Kidney tubule cell (primary cell): ENCODE measurements at places on chromosomes 13 and 19.

- no peak for DNase-seq
Measured at GRCh38 chr19:50894478-50895356, 16.5 kb downstream of the KLK4 start.

GRCh38 chr19:2268480-2268830 is 12.2 kb upstream of the JSRP1 start:
- no peak for DNase-seq

GRCh38 chr19:17762505-17763229 is 11.4 kb downstream of the FCHO1 start:
- peak; percentile 33 for DNase-seq

DNA sequence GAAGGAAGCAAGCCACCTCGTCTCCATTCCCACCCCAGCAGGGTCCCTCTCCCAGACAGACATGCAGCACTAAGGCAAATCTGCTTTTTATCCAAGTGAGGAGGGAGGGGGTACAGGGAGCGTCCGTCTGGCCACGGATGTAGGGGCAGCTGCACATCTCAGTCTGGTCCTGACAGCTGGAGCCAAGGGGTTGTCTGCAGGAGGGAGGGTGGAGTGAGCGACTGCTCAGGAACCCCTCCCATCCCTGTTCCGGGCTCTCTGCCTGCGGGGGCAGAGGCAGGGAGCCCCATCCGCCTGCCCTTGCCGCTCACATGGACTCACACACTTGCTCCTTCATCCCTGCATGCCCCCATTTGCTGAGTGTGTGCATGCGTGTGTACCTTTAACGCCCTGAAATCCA is 2.5 kb downstream of the TMEM190 start:
- no peak for DNase-seq

DNA sequence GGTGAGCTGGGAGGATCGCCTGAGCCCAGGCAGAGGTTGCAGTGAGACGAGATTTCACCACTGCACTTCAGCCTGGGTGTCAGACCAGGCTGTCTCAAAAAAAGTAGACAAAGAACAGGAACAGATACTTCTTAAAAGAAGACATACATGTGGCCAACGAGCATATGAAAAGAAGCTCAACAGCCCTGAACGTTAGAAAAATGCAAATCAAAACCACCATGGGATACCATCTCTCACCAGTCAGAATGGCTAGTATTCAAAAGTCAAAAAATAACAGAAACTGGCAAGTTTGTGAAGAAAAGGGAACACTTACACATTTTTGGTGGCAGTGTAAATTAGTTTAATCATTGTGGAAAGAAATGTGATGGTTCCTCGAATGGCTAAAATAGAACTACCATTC is 3.0 kb upstream of the LGALS14 start:
- DNase-seq: no peak

DNA sequence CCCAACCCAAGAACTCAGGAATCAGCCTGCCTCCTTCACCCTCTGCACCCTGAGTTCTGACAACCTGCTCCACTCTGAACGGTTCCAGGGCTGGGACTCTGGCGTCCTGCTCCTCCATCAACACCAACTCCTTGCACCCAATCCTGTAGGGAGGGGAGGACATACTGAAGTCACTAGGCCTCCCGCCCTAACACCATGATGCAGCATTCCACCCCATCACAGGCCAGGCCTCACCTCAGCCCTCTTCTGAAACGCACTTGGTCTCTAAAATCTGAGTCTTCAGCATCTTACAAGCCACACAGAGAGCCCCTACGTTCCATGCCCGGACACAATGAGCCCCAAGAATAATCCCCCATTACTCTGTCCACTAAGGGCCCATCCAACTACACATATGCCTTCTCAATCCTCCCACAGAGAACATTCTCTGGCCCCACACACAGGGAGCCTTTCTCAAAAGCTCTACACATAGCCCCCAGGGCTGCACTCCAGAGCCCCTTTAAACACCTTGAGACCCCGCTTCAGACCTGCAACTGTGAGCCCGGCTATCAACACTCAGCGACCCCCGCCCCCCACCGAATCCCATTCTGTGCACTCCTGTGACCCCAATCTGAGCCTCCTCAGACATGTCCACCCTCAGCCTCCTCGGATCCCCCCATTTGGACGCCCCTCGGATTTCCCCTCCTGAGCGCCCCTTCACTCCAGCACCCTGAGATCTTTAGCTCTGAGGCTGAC is 567 bp downstream of the ALKBH6 start:
- DNase-seq: no peak

DNA sequence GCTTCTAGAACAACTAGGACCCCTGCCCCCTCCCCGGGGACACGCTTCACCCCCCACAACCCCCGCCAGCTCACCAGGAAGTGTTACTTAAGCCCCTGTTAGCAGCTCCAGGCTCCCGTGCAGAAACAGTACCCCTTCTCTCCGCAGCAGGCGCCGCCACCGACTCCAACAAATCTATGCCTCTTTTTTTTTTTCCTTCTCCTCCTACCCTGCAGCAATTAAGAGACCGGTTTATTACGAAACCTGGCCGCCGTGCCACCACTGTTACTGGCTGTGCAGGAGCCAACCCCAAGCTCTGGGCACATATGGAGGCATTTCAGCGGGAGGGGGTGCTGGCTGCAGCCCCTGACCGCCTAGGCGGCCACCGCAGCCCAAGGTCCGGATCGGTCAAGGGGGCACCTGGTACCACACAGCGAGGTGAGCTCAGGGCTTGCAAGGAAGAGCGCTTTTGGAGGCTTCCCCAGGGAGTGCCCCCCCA is 2.4 kb downstream of the GADD45B start:
- DNase-seq: peak; percentile 73

DNA sequence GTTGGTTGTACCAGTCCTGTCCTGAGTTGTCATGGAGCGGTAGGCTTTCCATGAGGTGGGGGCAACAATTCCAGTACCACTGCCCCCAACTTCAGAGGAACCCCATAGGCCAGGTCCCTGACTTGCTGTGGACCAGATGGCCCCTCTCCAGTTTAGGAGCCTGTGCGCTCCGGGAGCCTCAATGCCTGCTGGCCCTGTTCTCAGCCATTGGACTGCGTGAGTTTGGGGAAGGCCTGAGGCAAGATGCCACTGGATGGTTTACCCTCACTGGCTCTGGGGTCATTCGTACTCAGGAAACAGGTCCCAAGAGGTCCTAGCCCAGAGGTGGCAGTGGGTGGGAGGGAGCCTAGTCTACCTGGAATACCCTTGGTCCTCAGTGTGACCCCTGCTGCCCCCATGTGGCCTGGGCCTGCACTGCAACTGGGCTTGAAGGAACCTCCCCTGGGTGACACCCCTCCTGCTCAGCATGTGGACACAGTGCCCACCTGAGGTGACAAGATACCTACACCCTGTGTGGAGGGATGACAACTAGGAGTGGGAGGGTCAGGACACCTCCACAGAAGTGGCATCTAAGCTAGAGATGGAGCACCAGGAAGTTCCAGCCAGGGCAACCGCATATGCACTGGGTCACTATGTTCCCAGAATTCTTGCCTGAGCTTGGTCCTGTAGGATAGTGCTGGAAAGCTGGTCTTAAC is 6.0 kb upstream of the PRR19 start:
- DNase-seq: peak; percentile 78

DNA sequence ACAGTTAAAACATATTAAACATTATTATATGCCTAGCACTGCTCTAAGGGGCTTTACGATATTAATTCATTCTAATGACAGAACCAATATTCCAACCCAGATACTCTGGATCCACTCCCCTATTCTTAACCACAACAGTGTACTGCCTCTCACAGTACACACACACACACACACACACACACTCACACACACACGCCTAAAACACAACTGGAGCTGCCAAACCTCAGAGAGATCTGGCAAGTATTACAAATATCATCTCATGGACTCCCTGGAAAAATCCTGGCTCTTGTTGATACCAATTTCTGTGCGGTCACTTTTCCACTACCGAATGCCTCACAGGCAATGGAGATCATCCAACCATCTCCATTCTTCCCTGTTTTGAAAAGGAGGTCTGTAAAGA is 1.3 kb downstream of the ZNF780A start:
- DNase-seq: peak; percentile 22

GRCh38 chr13:26501641-26502040 is 55.8 kb upstream of the WASF3 start:
- DNase-seq: no peak

- peak; percentile 15 for DNase-seq
Measured at GRCh38 chr13:101941095-101941783, 460.6 kb downstream of the FGF14 start.

DNA sequence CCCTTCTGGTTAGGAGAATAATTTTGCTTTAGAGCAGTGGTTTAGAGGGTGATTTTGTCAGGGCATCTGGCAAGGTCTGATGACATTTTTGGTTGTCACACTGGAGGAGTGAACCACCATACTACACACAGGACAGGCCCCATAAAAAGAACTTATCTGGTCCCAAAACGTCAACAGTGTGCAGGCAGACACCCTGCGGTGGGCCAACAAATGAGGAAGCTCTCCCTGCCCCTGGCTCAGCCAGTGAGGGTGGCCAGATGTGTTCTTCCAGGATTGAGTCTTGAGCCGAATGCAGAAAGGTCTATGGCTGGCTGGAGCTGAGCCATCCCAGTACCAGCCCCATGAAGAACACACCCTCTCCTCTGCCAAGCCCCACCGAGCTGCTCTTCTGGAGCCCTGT is 149.2 kb downstream of the MIPEP start:
- no peak for DNase-seq

- DNase-seq: no peak
Measured at GRCh38 chr13:77353995-77354394, 27.1 kb upstream of the MYCBP2 start.

GRCh38 chr13:111291908-111292307 is 28.5 kb upstream of the TEX29 start:
- DNase-seq: no peak

- DNase-seq: no peak
Measured at GRCh38 chr13:50187352-50188029, 172.2 kb downstream of the KCNRG start.

DNA sequence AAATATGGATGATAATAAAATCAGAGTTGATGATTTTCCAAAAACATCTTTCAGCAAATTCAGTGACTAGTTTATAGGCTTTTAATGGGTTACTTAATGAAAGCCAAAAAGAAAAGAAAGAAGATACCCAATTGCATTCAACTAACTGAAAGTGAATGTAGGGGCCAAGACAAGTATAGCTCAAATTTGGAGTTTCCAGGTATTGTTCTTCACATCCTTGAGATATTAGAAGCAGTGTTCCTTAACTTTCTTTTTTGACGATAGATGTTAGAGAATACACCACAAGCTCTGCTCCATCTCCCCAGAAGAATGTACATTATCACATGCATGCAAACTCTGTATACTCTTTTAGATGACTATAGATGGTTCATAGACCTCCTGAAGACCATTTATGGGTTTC is 43.6 kb downstream of the PDS5B start:
- no peak for DNase-seq

- no peak for DNase-seq
Measured at GRCh38 chr19:54294539-54294938, 13.6 kb upstream of the LILRB2 start.

DNA sequence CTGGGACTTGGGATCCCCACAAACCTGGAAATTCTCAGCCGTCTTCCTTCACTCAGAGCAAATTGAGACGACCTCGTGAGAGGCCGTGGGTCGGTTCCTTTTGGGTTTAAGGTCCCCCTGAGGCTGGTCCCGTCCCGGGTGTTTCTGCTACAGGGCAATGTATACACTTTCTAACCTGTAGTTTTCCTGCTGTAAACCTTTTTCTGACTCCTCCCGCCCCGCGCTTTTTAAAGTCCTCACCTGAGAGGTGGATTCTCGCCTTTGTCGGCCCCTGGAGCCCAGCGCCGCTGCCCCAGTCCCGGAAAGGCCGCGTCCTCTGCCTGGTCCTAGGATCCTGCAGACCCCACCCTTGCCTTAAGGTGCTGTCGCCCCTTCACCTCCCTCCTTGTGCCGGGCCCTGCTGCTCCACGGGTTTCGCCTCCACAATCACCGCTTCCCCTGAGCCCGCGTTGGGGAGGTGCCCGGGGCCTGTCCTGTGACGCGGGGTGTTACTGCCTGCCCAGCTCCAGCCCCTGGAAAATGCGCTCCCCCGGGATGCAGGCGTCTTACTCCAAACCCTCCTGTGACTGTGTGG is 391 bp downstream of the ZNF761 start:
- peak; percentile 36 for DNase-seq

DNA sequence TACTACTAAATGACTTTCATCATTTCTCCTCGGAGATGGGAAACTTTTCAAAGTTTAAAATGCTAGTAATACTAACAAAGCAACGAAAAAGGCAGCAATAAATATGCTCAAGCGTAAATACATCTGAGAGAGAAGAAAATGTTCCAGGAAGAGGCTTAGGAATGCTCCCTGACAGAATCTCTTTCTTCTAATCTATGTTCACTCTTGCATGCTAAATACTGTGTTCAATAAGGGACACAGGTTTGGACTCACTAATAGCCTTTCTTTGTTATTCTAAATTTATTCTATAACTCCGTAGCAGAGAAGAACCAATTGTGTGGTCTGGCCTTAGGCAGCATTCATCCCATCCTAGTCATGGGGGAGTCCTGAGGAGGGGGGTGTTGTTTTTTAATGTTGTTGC is 823.0 kb downstream of the PCDH9 start:
- DNase-seq: no peak

DNA sequence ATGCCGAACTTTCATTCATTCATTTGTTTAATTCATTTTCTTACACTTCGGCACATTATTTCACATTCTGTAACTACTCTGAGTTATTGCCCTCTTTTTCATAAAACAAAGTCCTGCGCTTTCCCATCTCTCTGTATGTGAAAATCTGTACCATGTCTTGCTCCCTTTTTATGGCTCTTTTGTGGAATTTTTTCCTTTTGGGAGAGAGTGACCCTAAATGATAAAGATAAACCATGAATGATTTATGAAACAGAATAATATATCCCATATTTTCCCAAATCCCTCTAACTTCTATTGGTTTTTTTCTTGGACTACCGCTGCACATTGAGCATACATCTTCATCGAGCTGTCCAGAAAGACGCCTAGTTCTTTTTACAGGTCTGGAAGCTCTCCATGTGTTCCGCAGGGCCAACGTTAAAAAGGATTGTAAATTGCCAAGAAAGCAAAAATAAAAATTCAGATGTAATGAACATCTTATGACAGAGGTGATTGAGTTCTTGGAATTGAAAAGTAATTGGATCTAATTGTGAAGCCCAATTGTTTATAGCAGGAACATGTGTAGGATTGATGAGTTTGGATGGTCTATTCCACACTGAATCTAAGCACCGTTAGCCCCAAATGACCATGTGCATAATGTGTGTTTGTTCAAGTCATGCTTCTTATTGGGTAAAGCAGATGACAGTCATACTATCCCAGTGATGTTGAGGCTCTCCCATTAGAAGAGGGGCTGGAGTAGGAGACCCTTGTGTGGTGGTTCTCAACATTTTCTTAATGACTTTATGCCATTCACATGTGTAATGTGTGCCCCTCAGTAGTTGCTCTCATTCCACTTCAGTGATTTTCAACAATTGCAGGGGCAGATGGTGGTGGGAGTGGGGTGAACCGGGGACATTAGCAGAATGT is 378.9 kb downstream of the DLEU7 start:
- no peak for DNase-seq
